ENCODE measurements at places on chromosomes 11 and 22.

- DNase-seq, result no peak
Measured at GRCh38 chr11:125226706-125227105, 62.2 kb downstream of the PKNOX2 start.

DNA sequence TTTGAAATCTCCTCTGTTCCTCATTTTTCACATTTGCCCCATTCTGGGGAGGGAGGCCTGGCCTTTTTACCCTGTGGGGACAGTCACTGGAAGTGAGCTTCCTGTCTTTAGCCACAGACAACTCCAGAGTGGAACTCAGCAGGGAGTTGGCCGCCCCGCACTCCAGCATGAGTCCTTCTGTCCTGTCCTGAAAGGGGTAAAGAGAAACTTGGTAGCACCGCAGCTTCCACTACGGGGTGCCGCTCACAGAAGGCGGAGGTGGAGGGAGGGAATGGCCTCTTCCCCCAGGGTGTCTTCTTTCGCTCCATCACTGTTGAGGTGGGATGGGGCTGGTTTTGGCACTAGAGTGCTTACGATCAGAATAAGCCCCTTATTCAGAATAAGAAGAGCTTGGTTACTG lies 132.2 kb downstream of the ST3GAL4 start:
- DNase-seq, result no peak

GRCh38 chr11:330307-330693 lies 9.6 kb upstream of the IFITM3 start:
- DNase-seq, result no peak

- no peak for DNase-seq
Measured at GRCh38 chr11:47923667-47924066, 56.7 kb upstream of the PTPRJ start.

DNA sequence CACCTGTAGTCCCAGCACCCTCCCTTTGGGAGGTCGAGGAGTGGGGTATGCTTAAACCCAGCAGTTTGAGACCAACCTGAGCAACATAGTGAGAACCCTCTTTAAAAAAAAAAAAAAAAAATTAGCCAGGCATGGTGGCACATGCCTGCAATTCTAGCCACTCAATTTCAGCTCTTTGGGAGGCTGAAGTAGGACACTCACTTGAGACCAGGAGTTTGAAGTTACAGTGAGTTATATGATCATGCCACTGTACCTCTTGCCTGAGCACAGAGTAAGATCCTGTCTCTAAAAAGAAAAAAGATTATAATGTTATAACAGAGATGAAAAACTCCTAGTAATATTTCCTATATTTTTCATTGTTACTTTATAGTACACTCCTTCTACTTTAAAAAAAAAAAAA lies 23.9 kb downstream of the PIK3C2A start:
- DNase-seq, result no peak

GRCh38 chr22:50535113-50535512 lies 5.3 kb upstream of the TYMP start:
- DNase-seq, result no peak

GRCh38 chr11:11425806-11426205 lies 72.8 kb upstream of the CSNK2A3 start:
- no peak for DNase-seq

DNA sequence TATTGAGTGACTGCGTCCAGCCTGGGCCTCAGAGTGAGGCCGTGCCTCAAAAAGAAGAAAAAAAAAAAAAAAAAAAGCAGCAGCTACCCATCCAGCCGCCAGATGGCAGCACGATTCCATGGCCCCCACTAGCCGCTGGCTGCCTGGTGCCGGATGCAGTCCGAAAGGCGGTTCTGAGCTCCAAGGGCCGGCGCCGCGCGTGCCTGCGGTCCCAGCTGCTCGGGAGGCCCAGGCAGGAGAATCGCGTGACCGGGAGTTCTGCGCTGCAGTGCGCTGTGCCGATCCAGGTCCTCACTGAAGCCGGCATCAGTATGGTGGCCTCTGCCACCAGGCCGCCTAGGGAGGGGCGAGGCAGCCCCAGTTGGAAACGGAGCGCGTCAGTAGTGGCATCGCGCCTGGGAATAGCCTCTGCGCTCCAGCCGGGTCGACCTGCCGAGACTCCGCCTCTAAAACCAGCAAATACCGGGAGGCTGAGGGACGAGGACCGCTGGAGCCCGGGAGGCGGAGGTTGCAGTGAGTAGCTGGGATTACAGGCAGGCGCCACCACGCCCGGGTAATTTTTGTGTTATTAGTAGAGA lies 19.3 kb downstream of the SCARF2 start:
- DNase-seq, result peak; percentile 26

DNA sequence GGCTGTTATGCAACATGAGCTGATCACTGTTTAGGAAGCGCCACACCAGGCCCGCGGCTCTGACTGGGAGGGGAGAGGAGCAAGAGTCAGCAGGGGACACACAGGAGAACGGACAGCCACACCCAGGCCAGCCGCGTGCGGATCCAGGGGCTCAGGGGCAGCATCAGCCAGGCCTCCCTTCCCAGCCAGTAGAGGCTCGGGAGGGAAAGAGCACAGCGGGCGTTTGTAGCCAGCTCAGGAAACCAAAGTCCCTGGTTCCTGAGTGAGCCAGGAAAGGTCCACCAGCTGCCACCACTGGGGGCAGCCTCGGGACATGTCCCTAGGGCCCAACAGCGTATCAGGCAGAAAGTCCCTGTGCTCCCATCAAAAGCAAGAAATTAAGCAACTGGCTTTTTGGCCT lies 71.8 kb upstream of the PITPNB start:
- peak; percentile 47 for DNase-seq

DNA sequence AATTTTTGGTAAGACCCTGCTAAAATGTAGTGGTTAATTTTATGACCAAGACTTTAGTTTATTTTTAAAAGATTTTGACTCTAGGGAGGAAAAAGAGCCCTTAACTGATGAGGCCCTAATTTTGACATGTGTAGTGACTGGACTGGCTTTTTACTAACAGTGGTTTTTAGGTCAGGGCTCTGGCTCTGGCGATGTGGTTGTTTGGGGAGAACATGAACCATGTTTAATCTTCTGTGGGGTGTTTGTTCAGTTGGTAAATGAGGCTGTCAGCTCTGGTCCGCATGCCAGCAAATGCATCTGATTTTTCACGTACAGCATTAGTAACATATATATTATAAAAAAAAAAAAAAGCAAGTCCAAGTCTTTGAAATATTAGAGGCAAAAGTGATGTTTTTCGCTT lies 104.3 kb downstream of the EXT2 start:
- DNase-seq, result no peak

DNA sequence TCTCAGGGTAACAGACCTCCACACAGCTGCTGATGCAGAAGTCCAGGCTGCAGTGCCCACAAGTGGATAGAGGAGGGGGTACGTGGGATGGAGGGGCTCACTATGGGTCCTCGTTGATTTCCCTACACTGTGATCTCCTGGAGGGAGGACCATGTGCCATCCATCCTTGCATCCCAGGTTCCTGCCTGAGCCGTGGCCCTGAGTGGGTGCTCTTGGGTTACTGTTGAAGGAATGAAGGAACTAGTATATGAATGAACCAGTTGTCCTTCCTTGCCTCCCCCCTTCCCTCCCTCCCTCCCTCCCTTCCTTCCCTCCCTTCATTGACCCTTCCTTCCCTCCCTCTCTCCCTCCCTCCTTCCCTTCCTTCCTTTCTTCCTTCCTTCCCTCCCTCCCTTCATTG lies 15.4 kb downstream of the APOBEC3B start:
- no peak for DNase-seq

- no peak for DNase-seq
Measured at GRCh38 chr22:37218399-37218770, 6.1 kb upstream of the SSTR3 start.

- no peak for DNase-seq
Measured at GRCh38 chr11:93648158-93648557, 13.3 kb upstream of the CEP295 start.

- DNase-seq, result no peak
Measured at GRCh38 chr22:33923660-33924246, 3.5 kb upstream of the LARGE1 start.

GRCh38 chr22:40203572-40203971 lies 25.8 kb downstream of the TNRC6B start:
- no peak for DNase-seq

DNA sequence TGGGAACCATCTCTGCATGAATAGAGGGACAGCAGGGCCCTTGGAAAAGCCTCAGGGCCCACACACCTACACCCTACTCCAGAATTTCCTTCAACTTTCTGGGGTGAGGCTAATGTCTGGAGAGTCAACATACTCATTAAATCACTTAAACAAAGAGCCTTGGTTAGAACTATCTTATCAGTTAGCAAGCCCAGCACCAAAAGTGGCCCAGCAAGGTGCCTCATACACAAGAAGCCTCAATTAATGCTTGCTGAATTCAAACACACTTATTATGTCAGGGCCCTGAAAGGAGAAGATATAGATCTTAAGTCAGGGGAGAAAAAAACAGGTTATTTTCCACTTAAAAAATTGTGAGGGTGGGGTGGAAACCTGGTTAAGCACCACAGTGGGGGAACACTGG lies 61.4 kb downstream of the C11orf58 start:
- no peak for DNase-seq

GRCh38 chr11:17164361-17165246 lies 43.2 kb downstream of the PIK3C2A start:
- DNase-seq, result no peak

DNA sequence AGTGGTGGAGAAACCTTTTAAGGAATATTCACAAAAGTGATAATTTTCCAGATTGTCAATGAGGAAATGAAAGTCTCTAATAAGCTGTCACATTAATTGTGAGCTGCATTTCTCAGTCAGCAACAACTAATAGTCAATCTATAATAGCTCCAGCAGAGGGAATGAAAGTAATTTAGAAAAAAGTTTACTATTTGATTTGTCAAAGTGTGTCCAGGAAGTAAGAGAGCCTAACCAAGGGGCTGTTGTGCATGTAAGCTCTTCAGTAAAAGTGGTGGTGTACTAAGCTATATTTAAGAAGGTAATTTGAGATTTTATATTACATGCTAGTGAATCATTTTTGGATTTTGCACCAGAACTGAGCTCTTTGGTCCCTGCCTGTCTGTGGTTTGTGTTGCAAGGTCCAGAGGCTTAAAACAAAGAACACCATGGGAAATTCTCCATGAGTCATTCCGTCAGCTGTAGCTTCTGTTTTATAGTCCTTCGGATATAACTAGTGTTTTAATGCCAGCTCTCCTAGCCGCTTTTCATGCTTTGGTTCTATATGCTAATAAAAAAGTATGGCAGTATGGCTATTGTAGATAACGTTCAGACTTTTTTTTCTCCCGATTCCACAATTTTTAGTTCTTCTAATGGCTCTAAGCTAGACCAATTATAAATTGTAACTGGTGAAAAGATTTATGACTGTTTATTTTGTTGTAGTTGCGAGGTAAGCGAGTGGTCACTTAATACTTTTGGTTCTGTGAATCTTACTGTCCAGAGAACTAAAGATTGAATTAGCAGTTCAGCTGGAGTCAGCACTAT lies 64.6 kb downstream of the ARHGEF12 start:
- no peak for DNase-seq

- no peak for DNase-seq
Measured at GRCh38 chr11:119722281-119722794, 6.7 kb downstream of the NECTIN1 start.

DNA sequence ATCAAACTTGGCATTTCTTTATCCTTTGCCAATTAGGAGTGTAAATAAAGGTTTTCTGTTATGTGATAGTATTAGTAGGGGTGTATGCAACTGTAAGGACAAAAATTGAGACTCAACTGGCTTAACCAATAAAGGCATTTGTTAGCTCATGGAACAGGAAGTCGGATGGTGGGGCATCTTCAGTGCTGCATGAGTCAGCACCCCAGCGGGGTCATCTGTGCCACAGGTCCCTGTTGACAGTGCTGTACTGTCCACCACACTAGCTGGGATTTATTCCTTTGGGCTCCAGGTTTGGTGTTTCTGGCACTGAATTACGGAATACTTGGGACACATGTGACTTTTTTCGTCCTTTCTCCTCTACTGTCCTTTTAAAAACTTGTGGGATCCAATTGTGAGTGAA lies 86.0 kb downstream of the PPP6R3 start:
- DNase-seq, result no peak

- no peak for DNase-seq
Measured at GRCh38 chr11:17700991-17701390, 18.4 kb upstream of the MYOD1 start.

GRCh38 chr11:14852571-14853177 lies 39.4 kb downstream of the CYP2R1 start:
- DNase-seq, result no peak

GRCh38 chr22:44181033-44181911 lies 547 bp downstream of the PARVG start:
- DNase-seq, result no peak

- DNase-seq, result no peak
Measured at GRCh38 chr11:90428836-90429235, 206.0 kb upstream of the CHORDC1 start.

- DNase-seq, result no peak
Measured at GRCh38 chr22:43560651-43561050, 148.8 kb downstream of the MPPED1 start.

DNA sequence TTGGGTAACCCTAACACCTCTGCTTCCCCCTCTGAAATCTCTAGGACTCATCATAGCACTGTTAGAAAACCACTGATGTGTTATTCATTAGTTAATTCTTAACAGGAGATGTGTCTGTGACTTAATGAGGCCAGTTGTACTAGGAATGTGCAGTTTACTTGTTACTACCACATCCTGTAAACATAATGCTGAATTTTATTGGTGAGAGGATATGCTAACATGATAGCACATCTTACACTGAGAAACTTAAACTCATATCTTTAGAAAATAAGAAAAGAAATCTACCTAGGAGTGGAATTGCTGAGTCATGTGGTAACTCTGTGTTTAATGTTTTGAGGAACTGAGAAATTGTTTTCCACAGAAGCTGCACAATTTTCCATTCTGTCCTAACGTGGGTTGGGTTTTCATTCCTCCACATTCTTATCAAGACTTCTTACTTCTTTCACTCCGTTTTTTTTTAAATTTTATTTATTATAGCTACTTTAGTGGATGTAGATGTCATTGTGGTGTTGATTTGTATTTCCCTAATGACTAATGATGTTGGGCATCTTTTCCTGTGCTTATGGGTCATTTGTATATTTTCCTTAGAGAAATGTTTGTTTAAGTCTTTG lies 33.7 kb downstream of the RNF121 start:
- DNase-seq, result no peak

DNA sequence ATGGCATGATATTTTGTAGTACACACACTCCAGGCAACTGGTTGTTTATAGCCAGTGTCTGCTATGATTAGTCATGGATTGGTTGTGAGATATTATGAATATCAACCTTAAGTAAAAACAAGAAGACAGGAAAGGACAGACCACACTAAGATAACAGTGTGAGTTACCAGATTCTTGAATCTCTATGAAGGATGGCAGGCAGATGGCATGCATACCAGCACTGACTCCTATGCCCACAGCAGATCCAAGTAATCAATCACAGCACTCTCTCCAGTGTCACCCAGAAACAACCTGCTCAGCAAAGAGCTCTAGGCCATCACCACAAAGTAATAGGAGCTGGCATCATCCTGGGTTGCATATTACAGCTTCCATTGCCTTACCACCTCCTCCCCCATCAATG lies 116.6 kb downstream of the GALNT18 start:
- no peak for DNase-seq

- DNase-seq, result no peak
Measured at GRCh38 chr11:44519989-44520737, 45.3 kb upstream of the CD82 start.

All from substantia nigra (tissue), 51 donors.